HFFc6 (cell line): ENCODE measurements at places on chromosomes 1 and 21. TPM values are rescaled to one million over a fixed set of nuclear protein-coding genes. Genes with fewer than 3 reads are reported as not detected.

MATN1 gene
- total RNA-seq, result not detected in 3 replicates

DNA sequence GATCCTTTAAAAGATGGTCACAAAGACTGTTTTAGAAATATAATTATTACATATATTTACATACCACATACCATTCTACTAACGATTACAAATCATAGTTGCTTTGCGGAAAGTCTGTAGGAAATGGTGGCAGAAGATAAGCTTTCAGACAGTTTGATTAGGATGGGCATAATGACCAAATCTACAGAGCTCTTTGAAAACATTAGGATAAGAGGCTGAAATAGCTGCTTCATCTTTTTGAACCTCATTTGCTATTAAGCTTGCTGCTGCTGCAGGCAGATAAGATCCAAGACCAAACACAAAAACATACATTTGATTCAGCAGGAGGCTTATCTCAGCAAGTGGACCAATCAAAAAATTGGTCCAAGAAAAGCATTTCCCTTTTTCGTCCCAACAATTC lies 47.1 kb downstream of the DDAH1 start:
- no peak for DNase-seq
- H3K36me3 ChIP-seq, result peaks cover 61% of the 10 kb centered on the region
- peaks cover 10% of the 10 kb centered on the region for H3K27me3 ChIP-seq
- no peak overlapping the region for H3K4me3 ChIP-seq
- peaks cover 65% of the 10 kb centered on the region for H3K4me1 ChIP-seq

DNA sequence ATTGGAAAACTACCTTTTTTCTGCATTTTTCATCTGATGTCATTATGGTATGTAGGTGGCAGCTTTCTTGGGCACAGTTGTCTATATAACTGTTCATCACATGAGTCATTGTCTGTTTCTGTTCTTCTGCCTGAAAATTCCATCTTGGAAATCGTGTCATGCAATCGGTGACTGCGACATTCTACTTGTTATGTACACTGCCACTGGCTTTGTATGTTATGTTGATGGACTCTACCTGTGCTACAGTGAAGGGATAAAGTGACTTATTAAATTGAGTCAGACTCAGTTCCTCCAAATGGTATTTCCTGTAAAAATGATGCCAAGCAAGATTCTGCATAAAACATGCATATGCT lies 8.6 kb downstream of the SMAP2 start:
- peak overlapping the region; percentile 87 for H3K27ac ChIP-seq
- peaks cover 80% of the 10 kb centered on the region for H3K4me1 ChIP-seq
- H3K4me3 ChIP-seq, result no peak overlapping the region; the same call in 1 of the 2 replicates
- DNase-seq, result peak; percentile 12
- H3K27me3 ChIP-seq, result peaks cover 2% of the 10 kb centered on the region; the same call in 1 of the 2 replicates

DNA sequence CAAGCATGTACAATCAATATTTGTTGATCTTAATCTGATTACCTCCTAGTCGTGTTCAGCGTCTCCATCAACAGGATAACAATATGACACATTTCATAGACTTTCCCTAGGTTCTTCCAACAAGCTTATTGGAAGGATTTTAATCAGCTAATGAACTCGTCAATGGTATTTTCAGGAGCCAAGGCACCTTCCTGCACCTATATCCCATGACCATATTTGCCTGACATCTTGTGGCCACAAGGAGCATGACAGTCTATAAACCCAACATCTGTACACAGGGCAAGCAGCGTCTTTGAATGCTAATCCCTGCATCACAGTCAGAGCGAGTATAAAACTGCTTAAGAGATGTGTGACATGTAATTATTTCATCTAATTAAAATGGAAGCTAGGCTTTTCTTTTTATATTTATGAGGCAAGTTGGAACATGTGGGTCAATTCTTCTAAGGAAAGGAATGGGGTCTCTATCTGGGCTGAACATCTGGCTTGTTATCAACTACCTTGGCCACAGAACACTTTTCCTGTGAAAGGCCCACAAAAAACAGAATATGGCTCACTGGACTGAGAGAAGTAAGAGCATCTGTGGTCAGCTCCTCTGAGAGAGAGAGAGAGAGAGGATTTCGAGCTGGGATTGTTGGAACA lies 388.8 kb downstream of the NTNG1 start:
- H3K27ac ChIP-seq, result no peak overlapping the region

GRCh38 chr21:27795418-27795817 lies 828.5 kb upstream of the ADAMTS5 start:
- no peak overlapping the region for H3K4me3 ChIP-seq
- no peaks in the 10 kb centered on the region for H3K36me3 ChIP-seq
- DNase-seq, result no peak
- peaks cover 6% of the 10 kb centered on the region for H3K4me1 ChIP-seq

DNA sequence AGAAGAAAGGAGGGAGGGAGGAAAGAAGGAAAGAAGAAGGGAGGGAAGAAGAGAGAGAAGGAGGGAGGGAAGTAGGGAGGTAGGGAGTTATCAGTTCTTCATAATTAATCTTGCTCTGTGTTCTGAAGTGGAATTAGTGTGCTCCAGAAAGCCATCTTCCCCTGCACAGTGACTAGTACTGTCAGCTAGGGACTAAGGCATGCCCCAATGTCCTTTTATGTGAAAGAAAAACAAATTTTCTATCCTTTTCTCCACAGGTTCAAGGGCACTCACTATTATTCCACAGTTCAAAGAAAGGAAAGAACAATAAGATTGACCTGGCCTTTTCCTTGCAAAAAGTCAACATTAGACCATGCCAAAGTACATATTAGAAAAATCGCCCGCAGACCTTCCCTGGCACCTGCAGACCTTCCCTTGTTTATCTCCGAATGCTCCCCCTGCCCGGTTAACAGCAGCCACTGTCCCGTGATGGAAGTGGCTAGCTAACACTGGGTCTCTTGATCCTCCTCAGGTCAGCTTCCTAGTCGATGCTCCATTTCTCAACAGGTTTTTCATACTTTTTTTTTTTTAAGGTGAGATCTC lies 107.2 kb upstream of the EDEM3 start:
- no peaks in the 10 kb centered on the region for H3K36me3 ChIP-seq
- no peak overlapping the region for H3K27ac ChIP-seq
- peaks cover 17% of the 10 kb centered on the region for H3K4me1 ChIP-seq
- H3K27me3 ChIP-seq, result no peaks in the 10 kb centered on the region; the same call in none of the 2 replicates
- no peak for DNase-seq

- no peak for DNase-seq
- peaks cover 7% of the 10 kb centered on the region; the same call in 1 of the 2 replicates for H3K27me3 ChIP-seq
- H3K4me1 ChIP-seq, result peaks cover 4% of the 10 kb centered on the region; the same call in 1 of the 2 replicates
- no peaks in the 10 kb centered on the region for H3K36me3 ChIP-seq
Measured at GRCh38 chr1:9676815-9677393, 25.4 kb downstream of the PIK3CD start.

DNA sequence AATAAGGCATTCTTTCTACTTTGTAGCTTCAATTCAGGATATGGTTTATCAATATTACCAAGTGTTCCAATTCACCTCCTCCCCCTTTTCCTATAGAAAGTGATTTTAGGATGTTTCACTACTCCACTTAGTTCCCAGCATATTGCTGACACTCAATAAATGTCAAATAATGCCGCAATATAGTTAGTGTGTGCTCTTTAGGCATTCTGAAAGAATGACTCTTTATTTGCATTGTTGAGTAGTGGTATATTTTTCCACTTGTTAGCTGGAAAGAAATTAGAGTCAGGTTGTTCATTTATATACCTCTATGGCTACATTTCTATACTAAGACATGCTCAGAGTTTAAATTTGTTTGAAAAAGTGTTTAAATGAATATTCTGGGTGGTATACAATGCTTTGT lies 154.6 kb upstream of the C1orf105 start:
- H3K27ac ChIP-seq, result no peak overlapping the region
- H3K4me3 ChIP-seq, result no peak overlapping the region
- DNase-seq, result no peak
- H3K4me1 ChIP-seq, result peaks cover 53% of the 10 kb centered on the region

- DNase-seq, result no peak
- no peak overlapping the region for H3K27ac ChIP-seq
- H3K27me3 ChIP-seq, result no peaks in the 10 kb centered on the region
- no peak overlapping the region for H3K4me3 ChIP-seq
Measured at GRCh38 chr1:80919426-80919825, 881.3 kb upstream of the ADGRL2 start.

OXCT2 gene
- 1.1 to 1.3 TPM (median 1.2 TPM) in 3 replicates for total RNA-seq

DNA sequence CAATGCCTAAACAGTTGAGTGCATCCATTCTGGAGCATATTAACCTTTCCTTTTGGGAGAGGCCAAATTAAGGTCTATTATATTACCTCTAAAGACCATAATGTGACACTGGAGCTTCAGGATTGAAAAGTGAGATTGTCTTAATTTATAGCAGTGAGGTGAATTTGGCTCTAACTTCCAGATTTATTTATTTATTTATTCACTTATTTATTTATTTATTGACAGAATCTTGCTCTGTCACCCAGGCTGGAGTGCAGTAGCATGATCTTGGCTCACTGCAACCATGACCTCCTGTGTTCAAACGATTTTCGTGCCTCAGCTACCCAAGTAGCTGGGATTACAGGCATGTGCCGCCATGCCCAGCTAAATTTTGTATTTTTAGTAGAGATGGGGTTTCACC lies 19.1 kb downstream of the ZCCHC17 start:
- H3K36me3 ChIP-seq, result peaks cover 41% of the 10 kb centered on the region
- no peaks in the 10 kb centered on the region for H3K4me1 ChIP-seq
- no peak for DNase-seq
- H3K27me3 ChIP-seq, result no peaks in the 10 kb centered on the region
- H3K27ac ChIP-seq, result no peak overlapping the region
- H3K4me3 ChIP-seq, result no peak overlapping the region

- no peak overlapping the region for H3K27ac ChIP-seq
- no peaks in the 10 kb centered on the region for H3K36me3 ChIP-seq
- H3K4me1 ChIP-seq, result no peaks in the 10 kb centered on the region
- H3K27me3 ChIP-seq, result no peaks in the 10 kb centered on the region
- no peak for DNase-seq
Measured at GRCh38 chr21:14646893-14647292, 100.8 kb upstream of the SAMSN1 start.

DNA sequence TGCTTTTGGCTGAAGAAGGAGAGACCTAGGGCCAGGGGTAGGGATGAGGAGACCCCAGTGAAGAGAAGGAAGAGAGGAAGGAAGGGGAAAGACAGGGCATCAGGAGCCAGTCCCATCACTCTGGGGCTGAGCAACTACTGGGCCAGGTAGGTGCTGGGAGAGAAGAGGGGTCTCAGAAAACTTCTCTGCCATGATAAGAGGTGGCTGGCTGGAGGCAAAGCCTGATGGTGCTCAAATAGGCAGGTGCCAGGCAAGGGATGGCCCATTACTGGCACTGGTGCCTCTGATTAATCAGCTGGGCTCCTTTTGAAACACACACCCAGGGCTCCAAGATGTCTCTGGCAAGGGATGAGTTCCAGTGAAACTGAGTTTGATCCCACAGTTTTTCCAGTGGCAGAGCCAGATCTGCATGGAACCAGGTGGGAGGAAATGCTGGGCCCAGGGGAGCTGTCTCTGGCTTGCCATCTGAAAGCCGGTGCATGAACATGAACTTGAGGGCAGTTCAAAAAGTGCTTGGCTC lies 2.8 kb downstream of the CSF1 start:
- peak overlapping the region; percentile 38 for H3K27ac ChIP-seq
- peaks cover 73% of the 10 kb centered on the region for H3K4me1 ChIP-seq
- no peaks in the 10 kb centered on the region; the same call in none of the 2 replicates for H3K27me3 ChIP-seq
- no peak for DNase-seq
- H3K4me3 ChIP-seq, result peak overlapping the region; percentile 92

GRCh38 chr1:25338986-25339385 lies 852 bp downstream of the TMEM50A start:
- H3K27ac ChIP-seq, result peak overlapping the region; percentile 90
- peak overlapping the region; percentile 95 for H3K4me3 ChIP-seq
- no peak for DNase-seq
- H3K36me3 ChIP-seq, result peaks cover 46% of the 10 kb centered on the region
- peaks cover 35% of the 10 kb centered on the region for H3K4me1 ChIP-seq

- DNase-seq, result peak; percentile 6
- no peaks in the 10 kb centered on the region for H3K4me1 ChIP-seq
- no peak overlapping the region for H3K27ac ChIP-seq
- H3K4me3 ChIP-seq, result no peak overlapping the region
Measured at GRCh38 chr1:103788377-103788776, 38.7 kb downstream of the AMY1C start.

CSF1 gene
- 28.7 to 77.4 TPM (median 39.0 TPM) in 3 replicates for total RNA-seq

DNA sequence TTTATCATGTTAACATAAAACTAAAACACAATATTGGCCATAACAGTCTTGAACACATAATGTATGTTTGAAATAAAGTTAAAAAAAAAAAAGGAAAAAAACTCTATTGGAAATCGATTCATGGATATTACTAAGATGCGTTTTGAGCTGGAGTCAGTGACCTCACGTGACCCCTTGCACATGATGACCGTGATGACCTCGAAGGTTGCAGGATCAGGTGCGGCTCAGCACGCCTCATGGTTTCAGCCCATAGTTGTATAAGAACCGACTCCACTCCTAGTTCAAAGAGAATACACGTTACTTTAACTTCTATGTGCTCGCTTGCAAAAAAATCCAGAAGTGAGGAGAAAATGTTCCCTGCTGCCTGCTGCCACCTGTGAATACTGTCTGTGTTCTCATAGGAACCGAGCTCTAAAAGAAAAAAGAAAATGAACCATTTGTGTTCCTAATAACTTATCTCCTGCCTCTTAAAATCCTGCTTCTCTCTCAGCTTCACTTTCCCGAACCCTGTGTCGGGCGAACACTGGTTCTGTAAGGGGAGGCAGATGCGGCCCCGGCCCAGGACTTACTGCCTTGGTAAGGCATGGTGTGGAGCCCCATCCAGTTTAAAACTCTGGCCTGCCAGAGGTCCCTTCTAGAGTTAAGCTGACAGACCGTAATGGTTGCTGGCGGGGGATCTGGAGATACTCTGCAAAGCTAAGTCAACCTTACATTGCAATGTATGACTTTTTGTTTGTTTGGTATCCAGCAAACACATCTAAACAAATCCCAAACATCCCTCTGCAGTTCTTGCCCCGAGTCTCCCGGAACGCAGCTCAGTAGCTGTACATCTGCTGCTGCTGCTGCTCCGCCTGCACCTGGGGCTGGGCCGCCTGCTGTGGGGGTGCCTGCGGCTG lies 33.8 kb upstream of the RIPK4 start:
- H3K27me3 ChIP-seq, result no peaks in the 10 kb centered on the region
- no peaks in the 10 kb centered on the region for H3K4me1 ChIP-seq
- no peak overlapping the region for H3K4me3 ChIP-seq
- H3K36me3 ChIP-seq, result no peaks in the 10 kb centered on the region

DNA sequence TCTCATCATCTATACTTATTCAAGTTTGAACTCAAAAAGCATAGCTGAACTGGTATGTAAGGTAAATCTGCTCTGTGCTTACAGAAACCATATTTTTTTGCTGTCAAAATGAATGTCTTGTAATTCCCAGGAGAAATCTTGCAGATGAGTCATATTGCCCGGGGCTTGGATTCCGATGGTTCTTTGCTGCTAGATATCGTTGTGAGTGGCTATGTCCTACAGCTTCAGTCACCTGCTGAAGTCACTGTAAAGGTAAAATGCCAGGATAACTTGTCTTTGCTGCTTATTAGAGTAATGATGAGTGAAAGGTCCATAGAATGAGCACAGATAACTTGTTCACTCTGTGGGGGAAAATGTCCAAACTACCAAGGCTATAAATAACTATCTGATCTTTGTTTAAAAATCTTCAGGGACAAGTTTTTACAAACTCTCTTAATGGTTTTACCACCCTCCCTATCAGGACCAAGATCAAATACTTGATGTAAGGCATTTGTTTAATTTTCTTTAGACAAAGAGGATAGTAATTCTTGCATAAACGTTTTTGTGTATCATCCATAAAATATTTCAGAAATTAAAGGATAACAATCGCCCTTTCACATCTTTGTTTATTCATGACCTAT lies 222.3 kb downstream of the TPR start:
- peaks cover 58% of the 10 kb centered on the region for H3K4me1 ChIP-seq
- no peaks in the 10 kb centered on the region for H3K36me3 ChIP-seq
- DNase-seq, result peak; percentile 84
- H3K27me3 ChIP-seq, result no peaks in the 10 kb centered on the region

SLAMF9 gene
- 0.46 TPM in 1 of 3 replicates, not detected in the others for total RNA-seq

GRCh38 chr1:47340227-47340626 lies 6.6 kb downstream of the CMPK1 start:
- H3K27me3 ChIP-seq, result peaks cover 2% of the 10 kb centered on the region
- no peak for DNase-seq
- no peak overlapping the region; the same call in 1 of the 2 replicates for H3K27ac ChIP-seq
- H3K4me1 ChIP-seq, result peaks cover 36% of the 10 kb centered on the region
- peaks cover 14% of the 10 kb centered on the region for H3K36me3 ChIP-seq

NCAM2 gene
- total RNA-seq, result 2.8 to 9.9 TPM (median 3.7 TPM) in 3 replicates
